Fibroblast of mammary gland (primary cell): ENCODE measurements at places on chromosomes 1 and 21.

DNA sequence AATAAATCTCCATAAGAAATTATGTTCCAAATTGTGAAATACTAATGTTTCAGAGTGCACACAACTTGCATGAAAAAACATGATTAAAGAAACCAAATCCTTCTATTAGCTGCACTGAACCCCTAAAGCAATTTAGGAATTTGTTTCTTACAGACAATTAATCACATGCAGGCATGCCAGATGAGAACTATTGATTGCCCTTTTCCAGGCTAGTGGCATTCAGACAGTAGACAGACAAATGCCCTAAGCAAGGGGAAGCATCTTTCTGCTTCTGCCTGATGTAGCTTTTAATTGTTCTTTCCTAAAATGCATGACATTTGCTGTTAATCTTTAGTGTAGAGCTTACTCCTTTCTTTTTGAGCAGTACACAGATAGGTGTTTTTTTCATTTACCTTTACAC is 229.5 kb downstream of the DPYD start:
- DNase-seq, result no peak

DNA sequence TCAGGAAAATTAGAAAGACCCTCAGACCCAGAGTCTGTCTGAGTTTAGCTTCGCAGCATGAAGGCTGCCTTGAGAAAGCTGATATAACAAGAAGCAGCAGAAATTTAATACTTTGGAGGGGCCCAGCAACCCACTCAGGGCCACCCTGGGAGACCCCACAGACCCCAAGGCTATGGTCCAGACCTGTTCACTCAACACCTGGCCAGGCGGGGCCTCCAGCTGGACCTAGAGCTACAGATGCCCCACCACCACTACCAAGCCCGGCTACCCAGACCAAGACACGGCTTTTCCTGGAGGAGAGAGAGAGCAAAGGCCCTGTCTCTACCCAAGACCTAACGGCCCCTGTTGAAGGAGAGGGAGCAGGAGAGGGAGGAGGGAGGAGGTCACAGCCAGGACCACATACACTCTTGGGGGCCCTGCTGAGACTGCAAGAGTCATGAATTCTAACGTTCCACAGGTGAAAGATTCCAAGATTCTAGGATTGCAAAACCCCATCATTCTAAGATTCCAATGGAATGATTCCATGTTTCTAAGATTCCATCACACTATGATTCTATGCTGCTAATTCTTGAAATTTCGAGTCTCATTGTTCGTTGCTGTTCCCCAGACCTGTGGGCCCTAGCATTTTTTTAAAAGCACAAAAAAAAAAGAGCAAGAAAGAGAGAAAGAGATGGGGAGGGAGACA is 53.2 kb downstream of the LACTBL1 start:
- DNase-seq, result no peak

DNA sequence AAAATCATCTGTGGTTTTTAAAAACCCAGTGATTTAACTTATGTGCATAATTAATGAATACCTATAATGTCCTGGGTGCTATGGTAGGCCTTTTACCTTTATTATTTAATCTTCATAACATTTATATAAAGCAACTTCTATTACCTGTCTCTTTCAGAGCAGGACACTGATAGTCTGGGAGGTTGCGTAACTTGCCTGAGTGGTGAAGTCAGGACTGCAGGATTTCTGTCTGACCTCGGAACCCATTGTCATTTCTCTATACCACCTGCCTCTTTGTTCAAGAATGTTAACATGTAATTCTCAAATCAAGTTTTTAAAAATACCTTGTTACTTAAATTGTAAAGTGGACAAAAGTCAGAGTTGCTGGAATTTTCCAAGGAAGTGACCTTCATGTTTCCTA is 41.0 kb upstream of the BACH1 start:
- DNase-seq, result no peak

GRCh38 chr1:34976384-34977209 is 8.6 kb downstream of the TMEM35B start:
- DNase-seq, result no peak

- no peak for DNase-seq
These were observed 81.9 kb upstream of the NR5A2 start for GRCh38 chr1:199945591-199945990.

GRCh38 chr21:39390212-39390765 is 41.4 kb upstream of the HMGN1 start:
- no peak for DNase-seq

- no peak for DNase-seq
These were observed 121.9 kb downstream of the CRYAA start for GRCh38 chr21:43290421-43291346.

DNA sequence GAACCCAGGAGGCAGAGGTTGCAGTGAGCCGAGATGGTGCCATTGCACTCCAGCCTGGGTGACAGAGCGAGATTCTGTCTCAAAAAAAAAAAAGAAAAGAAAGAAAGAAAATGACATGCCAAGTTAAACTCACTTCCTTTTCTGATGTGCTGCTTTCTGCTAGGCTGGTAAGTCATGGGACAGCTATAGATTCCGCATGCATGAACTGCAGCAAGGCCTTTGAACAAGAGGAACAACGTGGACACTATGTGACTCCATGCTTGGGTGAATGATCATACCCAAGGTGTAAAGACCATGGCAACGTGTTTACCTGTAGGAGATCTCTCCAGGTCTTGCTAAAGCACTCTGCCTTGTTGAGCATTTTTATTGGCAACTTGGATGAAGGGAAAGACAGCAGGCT is 10.3 kb upstream of the TTF2 start:
- DNase-seq, result no peak
